Chondrocyte (in vitro differentiated cells): ENCODE measurements at places on chromosomes 3 and 15. TPM values are rescaled to one million over a fixed set of nuclear protein-coding genes. Genes with fewer than 3 reads are reported as not detected.
A peak's percentile ranks its signal among the peaks of the same experiment; 100 is the strongest.

GRCh38 chr15:29900237-29901189 lies 78.2 kb upstream of the TJP1 start:
- no peaks in the 10 kb centered on the region for H3K4me1 ChIP-seq
- no peak overlapping the region for H3K27ac ChIP-seq
- H3K4me3 ChIP-seq: no peak overlapping the region
- no peaks in the 10 kb centered on the region for H3K27me3 ChIP-seq
- H3K36me3 ChIP-seq: no peaks in the 10 kb centered on the region
- DNase-seq: no peak

DNA sequence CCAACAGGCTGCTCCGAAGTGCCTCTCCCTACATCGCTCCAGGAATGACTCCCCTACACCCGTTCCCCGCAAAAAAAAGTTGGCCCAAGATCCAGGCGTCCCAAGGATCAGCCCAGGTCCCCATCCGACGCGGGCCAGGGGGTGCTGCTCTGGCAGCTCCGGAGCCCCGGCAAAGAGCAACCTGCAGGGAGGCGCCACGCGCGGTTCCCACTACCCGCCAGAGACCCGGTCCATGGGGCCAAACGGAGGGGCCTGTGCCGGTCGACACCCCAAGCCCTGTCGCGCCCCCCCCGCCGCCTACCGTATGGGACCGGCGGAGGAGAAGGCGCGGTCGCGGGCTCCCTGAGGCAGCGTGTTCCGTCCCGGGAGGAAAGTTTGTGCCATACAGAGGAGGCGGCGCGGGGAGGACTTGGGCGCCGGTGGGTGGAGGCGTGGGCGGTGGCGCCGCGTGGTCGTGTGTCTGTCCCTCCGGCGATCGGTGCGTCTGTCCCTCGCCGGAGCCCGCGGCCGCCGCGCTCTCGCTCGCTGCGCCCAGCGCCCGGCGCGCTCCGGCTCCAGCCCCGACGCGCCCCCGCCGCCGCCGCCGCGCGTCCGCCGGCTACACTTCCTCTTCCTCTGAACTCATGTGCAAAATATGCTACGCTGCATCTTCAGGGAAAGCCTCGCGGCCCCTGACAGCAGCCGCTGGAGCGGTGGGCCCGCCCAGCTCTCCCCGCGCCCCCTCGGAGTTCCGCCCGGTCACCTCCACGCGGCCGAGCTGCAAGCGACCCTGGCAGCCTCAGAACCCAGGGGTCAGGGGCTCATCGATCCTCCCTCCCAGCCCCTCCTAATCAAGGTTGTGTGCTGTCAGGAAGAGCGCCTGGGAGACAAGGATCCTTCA lies at the start of gene RFTN1:
Gene RFTN1, minus strand, starts transcription at position 559 of the 880 bp plus-strand sequence. CDS start 19,830 bp downstream, outside the sequence.
- H3K27me3 ChIP-seq: no peaks in the 10 kb centered on the region
- peaks cover 53% of the 10 kb centered on the region for H3K4me1 ChIP-seq

DNA sequence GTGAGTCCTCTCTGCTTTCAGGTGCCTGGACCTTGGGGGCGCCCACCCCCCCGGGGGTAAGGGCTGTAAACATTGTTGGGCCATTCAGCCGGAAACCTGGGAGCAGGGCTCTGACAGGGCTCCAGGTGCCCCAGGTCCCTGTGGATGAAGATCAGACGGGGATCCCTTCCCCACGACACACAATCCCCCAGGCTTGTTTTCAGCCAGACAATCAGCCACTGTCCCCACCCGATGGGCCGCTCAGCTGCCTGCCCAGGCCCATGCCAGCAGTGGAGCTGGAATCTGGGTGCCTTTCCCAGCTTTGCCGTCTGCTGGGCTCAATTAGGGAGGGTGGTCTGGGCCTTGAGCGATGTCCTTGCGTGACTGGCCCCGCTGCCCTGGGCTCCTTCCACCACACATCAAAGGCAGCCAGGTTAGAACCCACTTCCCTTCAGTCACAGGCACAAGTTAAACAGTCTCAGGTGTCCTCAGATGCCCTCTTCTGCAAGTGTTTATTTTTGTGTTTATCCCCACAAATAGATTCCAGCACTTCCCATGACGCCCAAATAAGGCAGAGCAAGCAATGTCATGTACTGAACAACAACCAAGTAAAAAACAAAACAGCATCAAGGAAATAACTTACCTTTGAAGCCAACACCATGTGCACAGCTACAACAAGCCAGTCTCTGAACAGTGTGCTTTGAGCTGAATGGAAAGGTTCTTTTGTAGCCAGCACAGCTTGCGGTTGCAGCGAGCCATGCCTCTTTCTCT lies 77.0 kb upstream of the ALDH1A3 start:
- H3K36me3 ChIP-seq: peaks cover 3% of the 10 kb centered on the region
- no peaks in the 10 kb centered on the region for H3K4me1 ChIP-seq
- no peak for DNase-seq
- H3K27ac ChIP-seq: no peak overlapping the region
- no peak overlapping the region for H3K4me3 ChIP-seq

GRCh38 chr15:78995921-78996893 lies 51.4 kb upstream of the CTSH start:
- DNase-seq: no peak
- peaks cover 13% of the 10 kb centered on the region for H3K4me1 ChIP-seq
- no peak overlapping the region for H3K4me3 ChIP-seq
- no peak overlapping the region for H3K27ac ChIP-seq
- H3K36me3 ChIP-seq: no peaks in the 10 kb centered on the region
- H3K27me3 ChIP-seq: no peaks in the 10 kb centered on the region

- H3K4me3 ChIP-seq: no peak overlapping the region
- no peaks in the 10 kb centered on the region for H3K36me3 ChIP-seq
- no peaks in the 10 kb centered on the region for H3K4me1 ChIP-seq
- no peak for DNase-seq
Measured at GRCh38 chr15:60212536-60212935, 185.2 kb downstream of the ANXA2 start.

GRCh38 chr15:31590609-31591008 lies 264.0 kb downstream of the KLF13 start:
- H3K27me3 ChIP-seq: no peaks in the 10 kb centered on the region
- H3K4me1 ChIP-seq: no peaks in the 10 kb centered on the region
- H3K27ac ChIP-seq: no peak overlapping the region
- H3K4me3 ChIP-seq: no peak overlapping the region

DNA sequence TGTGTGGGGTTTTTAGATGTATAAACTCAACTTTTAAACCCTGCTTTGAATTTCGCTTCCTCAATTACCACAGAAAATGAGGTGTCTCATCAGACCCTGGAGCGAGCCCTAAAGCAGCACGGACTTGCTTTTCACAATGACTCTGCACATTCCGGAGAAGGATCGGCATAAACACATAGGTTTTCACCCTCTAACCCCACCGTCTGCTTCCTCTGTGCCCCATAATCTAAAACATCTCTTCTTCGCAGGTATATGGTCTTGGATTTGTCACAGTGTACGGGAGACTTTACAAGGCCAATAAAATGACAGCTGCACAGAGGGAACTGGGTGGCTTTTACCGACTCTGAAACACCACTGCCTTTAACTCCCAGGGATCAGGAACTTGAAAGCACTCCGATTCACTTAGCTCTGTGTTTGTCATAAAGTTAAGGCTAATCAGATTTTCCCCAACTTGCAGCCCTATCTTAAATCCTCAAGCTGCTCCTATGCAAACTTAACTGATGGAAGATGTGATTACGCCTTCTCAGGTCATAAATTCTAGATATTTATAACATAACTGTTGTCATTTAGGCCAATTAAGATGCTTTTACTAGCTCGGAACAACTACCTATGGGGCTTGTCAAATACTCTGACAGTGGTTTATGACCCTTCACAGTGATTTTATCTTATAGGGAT lies 133.4 kb upstream of the WNT5A start:
- no peaks in the 10 kb centered on the region for H3K36me3 ChIP-seq
- no peak for DNase-seq
- H3K27ac ChIP-seq: peak overlapping the region; percentile 14
- peak overlapping the region; percentile 7 for H3K4me3 ChIP-seq
- H3K27me3 ChIP-seq: no peaks in the 10 kb centered on the region

- H3K27me3 ChIP-seq: no peaks in the 10 kb centered on the region
- no peaks in the 10 kb centered on the region for H3K4me1 ChIP-seq
- H3K27ac ChIP-seq: no peak overlapping the region
- no peak for DNase-seq
- H3K4me3 ChIP-seq: no peak overlapping the region
Measured at GRCh38 chr3:54042259-54042823, 80.0 kb upstream of the CACNA2D3 start.

GRCh38 chr3:8632402-8633237 lies 12.0 kb downstream of the SSUH2 start:
- H3K27ac ChIP-seq: no peak overlapping the region
- DNase-seq: no peak
- no peak overlapping the region for H3K4me3 ChIP-seq
- peaks cover 39% of the 10 kb centered on the region for H3K4me1 ChIP-seq
- H3K36me3 ChIP-seq: no peaks in the 10 kb centered on the region
- no peaks in the 10 kb centered on the region for H3K27me3 ChIP-seq

- H3K27ac ChIP-seq: no peak overlapping the region
- H3K27me3 ChIP-seq: no peaks in the 10 kb centered on the region
- H3K36me3 ChIP-seq: no peaks in the 10 kb centered on the region
- no peak for DNase-seq
- H3K4me3 ChIP-seq: no peak overlapping the region
Measured at GRCh38 chr3:6266135-6266534, 594.8 kb upstream of the GRM7 start.

- H3K36me3 ChIP-seq: no peaks in the 10 kb centered on the region
- H3K27me3 ChIP-seq: peaks cover 36% of the 10 kb centered on the region
Measured at GRCh38 chr3:173397161-173398110, at the start of gene NLGN1. NLGN1 (plus strand) TSS chr3:173397744.

GRCh38 chr3:14605744-14606143 lies 45.8 kb upstream of the CCDC174 start:
- DNase-seq: no peak
- peaks cover 43% of the 10 kb centered on the region for H3K27me3 ChIP-seq

GRCh38 chr3:145182196-145182911 lies 978.6 kb downstream of the PLOD2 start:
- no peaks in the 10 kb centered on the region for H3K36me3 ChIP-seq
- no peak overlapping the region for H3K4me3 ChIP-seq
- no peaks in the 10 kb centered on the region for H3K27me3 ChIP-seq
- no peak for DNase-seq
- H3K4me1 ChIP-seq: no peaks in the 10 kb centered on the region

DNA sequence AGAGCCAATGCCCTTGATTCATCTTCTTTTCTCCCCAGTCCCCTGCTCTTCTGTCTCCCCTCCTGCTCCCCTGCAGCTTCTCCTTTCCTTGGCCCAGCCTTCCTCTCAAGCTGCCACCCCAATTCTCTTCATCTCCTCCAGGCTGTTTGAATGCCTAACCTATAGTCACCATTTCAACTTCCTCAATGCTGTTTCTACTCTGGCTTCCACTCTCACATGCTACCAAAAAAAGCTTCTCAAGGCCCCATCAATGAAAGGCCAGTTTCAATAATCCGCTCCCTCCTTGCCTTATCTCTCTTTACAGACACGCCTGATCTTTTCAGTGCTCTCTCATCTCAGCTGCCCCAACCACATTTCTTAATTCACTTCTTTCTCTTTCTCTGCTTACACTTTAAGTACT lies 212.2 kb upstream of the GPR149 start:
- no peaks in the 10 kb centered on the region for H3K27me3 ChIP-seq
- no peak overlapping the region for H3K27ac ChIP-seq
- no peak for DNase-seq
- no peaks in the 10 kb centered on the region for H3K4me1 ChIP-seq

- peaks cover 15% of the 10 kb centered on the region for H3K36me3 ChIP-seq
- peak overlapping the region; percentile 99 for H3K27ac ChIP-seq
- peaks cover 87% of the 10 kb centered on the region for H3K4me1 ChIP-seq
- no peak for DNase-seq
Measured at GRCh38 chr3:172138792-172139507, 99.6 kb downstream of the FNDC3B start.

Gene DLL4
- 0.36 to 0.45 TPM in 2 of 3 replicates, not detected in the other for total RNA-seq

Gene SNTN
- total RNA-seq: not detected in 3 replicates

Gene GOLGA6L7
- not detected in 3 replicates for total RNA-seq

Gene TTC21A
- 4.5 to 8.1 TPM (median 6.2 TPM) in 3 replicates for total RNA-seq

Gene DAZL
- total RNA-seq: not detected in 3 replicates

Gene SCAMP5
- 20.6 to 29.3 TPM (median 22.4 TPM) in 3 replicates for total RNA-seq

Gene GASK1A
- 0.17 TPM in 1 of 3 replicates, not detected in the others for total RNA-seq
